ENCODE measurements at places on chromosomes 16 and 17. TPM values are rescaled to one million over a fixed set of nuclear protein-coding genes. Genes with fewer than 3 reads are reported as not detected.

DNA sequence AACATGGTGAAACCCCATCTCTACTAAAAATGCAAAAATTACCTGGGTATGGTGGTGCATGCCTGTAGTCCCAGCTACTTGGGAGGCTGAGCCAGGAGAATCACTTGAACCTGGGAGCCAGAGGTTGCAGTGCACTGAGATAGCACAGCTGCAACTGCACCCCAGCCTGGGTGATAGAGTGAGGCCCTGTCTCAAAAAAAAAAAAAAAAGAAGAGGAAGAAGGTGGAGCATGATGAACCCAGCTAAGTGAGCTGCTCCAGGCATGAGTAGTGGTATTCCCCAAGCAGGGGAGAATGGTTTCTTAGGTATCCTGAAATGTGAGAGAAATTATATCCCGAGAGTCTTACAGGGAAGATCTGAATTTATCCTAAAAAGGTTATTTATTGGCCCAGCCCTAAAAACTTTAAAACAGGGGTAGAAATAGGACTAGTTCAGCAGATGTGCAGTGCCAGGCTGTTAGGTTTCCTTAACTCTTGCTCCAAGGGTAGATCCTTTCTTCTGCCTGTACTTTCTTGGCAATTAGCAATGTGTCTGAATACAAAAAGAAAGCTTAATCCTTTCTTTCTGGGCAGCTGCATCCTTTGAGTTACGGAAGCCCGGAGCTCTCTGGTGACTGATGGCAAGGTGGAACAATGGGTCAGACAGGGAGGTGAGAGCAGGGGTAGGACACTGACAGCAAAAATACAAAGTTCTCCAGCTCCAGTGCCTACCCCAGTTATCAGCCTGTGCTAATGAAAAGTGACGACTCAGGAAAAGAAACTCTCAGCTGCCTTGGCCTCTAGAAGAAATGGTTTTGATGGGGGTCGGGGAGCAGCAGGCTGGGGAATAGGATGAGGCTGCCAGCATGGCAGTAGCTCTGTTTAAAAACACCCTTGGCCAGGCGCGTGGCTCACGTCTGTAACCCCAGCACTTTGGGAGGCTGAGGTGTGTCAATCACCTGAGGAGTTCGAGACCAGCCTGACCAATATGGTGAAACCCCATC is 36.5 kb upstream of the TOB1 start:
- H3K4me1 ChIP-seq, result peaks cover 27% of the 10 kb centered on the region
- H3K4me3 ChIP-seq, result no peak overlapping the region
- no peaks in the 10 kb centered on the region for H3K36me3 ChIP-seq
- no peak for DNase-seq

KCTD11 gene
- 9.1 TPM for total RNA-seq

AP1G1 gene
- total RNA-seq, result 65.8 TPM

DNA sequence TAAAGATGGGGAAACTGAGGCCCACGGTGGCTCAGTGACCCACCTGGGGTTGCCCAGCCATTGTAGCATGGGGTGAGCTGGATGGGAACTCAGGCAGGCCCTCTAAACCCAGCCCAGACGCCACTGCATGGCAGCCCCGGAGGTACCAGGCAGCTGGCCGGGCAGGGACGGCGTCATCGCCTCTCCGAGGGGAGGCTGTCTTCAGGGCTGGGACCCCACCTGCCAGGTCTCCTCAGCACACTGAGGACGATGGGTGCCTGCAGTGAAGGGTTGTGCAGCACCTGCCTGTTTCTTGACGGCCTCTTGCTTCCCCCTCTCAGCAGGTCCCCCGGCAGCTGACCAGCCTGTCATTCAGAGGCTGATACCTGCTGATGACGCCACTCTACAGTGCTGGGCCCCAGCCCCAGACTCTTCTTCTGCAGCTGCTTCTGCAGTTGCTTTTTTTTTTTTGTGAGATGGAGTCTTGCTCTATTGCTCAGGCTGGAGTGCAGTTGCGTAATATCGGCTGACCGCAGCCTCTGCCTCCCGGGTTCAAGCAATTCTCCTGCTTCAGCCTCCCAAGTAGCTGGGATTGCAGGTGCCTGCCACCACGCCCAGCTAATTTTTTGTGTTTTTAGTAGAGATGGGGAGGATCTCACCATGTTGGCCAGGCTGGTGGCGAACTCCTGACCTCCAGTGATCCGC is 24.7 kb downstream of the RNF213 start:
- DNase-seq, result no peak
- no peaks in the 10 kb centered on the region for H3K27me3 ChIP-seq
- no peak overlapping the region for H3K4me3 ChIP-seq
- H3K27ac ChIP-seq, result no peak overlapping the region
- no peaks in the 10 kb centered on the region for H3K36me3 ChIP-seq

- peak overlapping the region; percentile 60 for H3K27ac ChIP-seq
- no peaks in the 10 kb centered on the region for H3K27me3 ChIP-seq
- H3K36me3 ChIP-seq, result no peaks in the 10 kb centered on the region
- H3K4me1 ChIP-seq, result no peaks in the 10 kb centered on the region
- peak overlapping the region; percentile 86 for H3K4me3 ChIP-seq
These were observed 1.7 kb downstream of the RABEP1 start for GRCh38 chr17:5283571-5284315.

- H3K36me3 ChIP-seq, result no peaks in the 10 kb centered on the region
- DNase-seq, result no peak
- no peaks in the 10 kb centered on the region for H3K4me1 ChIP-seq
- H3K27ac ChIP-seq, result peak overlapping the region; percentile 94
- no peaks in the 10 kb centered on the region for H3K27me3 ChIP-seq
- H3K4me3 ChIP-seq, result peak overlapping the region; percentile 79
These were observed 630 bp downstream of the RNFT1 start for GRCh38 chr17:59963738-59964481.

CD7 gene
- not detected for total RNA-seq

All from breast epithelium (tissue), 4 donors.